ENCODE measurements at places on chromosomes 6 and 20.

DNA sequence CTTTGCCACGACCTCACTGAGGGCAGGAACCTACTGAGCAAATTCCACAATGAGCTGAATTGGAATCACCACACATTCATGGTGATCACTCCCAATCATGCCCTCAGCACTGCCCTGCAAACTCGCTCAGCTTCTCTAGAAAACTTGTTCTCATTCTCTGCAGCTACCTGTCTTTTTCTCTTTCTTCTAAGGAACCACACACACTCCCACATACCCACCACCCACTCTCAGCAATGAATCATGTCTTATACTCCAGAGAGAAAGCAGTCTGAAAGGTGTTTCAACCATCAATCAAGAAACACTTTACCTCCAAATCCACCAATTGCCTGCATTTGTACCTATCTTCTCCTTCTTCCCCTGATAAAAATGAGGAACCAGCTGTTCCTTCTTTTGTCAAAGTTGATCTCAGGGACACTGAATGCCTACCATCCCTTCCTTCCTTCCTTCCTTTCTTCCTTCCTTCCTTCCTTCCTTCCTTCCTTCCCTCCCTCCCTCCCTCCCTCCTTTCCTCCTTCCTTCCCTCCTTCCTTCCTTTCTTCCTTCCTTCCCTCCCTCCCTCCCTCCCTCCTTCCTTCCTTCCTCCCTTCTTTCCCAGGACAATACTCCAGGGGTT lies 84.6 kb upstream of the SGK1 start:
- DNase-seq = no peak

- no peak for DNase-seq
Observed at GRCh38 chr6:79421001-79421411, 116.2 kb downstream of the LCA5 start.

GRCh38 chr6:25961619-25962148 lies 918 bp upstream of the TRIM38 start:
- no peak for DNase-seq

DNA sequence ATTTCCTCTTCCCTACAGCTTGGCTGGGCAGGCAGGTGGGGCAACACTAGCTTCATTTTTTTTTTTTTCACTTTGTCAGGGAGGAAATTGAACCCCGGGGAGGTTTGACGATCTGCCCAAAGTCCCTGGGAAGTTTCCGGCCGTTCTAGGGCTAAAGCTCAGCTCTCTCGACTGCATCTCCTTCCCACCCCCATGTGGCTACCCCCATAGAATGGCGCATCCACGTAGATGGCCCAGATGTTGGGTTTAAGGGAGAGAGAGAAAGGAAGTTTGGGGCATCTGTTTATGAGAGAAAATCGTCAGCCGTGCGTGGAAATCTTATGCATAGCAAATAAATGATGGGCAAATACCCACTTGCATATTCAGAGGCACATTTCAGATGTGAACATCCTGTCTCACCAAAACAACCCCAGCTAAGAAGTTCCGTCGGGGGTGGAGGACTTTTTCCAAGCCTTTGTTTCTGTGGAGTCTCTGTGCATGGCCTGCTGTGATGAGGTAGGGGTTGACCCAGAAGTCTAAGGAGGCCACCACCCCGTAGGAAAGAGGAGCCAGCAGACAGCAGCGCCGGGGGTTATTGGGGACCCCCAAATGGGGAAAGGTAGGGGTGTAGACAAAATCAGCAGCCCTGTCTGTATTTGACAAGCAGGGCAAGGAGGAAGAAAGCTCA lies 40.5 kb upstream of the ZNF831 start:
- peak; percentile 49 for DNase-seq

GRCh38 chr20:23200914-23201313 lies 114.8 kb upstream of the CD93 start:
- no peak for DNase-seq

DNA sequence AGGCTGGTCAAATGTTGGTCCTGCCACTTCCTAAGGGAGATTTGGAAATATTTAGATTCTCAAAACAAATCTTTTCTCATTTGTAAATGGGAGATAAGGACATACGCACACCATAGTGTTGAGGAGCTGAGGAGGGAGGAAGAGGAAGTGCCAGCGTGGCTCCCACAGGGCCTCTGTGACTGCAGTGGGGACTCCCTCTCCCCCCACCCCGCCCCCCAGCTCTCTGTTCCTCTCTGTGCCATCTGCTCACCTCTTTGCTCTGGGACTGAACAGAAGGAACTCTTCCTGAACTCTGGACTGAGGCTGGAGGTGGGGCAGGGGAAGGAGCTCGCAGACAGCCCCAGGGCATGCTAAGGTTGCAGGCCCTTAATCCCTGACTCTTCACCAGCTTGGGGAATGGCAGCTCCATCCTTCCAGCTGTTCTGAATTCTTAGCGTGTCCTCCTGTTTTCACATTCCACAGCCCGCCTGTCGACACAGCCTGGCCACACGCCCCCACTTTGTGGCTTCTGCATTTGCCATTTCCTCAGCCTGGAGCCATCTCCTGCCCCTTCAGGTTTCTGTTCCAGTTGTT lies 11.4 kb downstream of the DDX27 start:
- no peak for DNase-seq

DNA sequence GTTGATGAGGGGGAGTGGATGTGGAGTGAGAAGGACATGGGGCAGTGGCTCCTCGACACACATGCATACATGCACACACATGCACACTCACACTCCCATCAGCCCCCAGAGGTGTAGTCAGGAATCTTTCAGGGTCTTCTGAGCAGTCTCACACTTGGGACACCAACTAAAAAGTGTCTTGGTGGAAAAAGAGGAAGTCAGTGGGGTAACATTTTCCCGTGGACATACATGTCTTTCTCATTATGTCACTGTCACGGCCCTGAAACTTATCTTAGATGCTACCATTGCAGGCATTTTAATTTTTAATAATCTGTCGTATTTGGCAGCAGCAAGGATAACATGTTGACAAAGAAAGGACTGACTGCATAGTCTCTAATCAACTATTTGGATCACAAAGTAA lies 261.1 kb downstream of the ADGRG6 start:
- no peak for DNase-seq

- DNase-seq = no peak
Observed at GRCh38 chr6:40825102-40825501, 213.9 kb downstream of the UNC5CL start.

- DNase-seq = no peak
Observed at GRCh38 chr6:169204167-169204566, 49.5 kb downstream of the THBS2 start.

- peak; percentile 69 for DNase-seq
Observed at GRCh38 chr20:21505810-21506530, 7.9 kb downstream of the NKX2-2 start.

DNA sequence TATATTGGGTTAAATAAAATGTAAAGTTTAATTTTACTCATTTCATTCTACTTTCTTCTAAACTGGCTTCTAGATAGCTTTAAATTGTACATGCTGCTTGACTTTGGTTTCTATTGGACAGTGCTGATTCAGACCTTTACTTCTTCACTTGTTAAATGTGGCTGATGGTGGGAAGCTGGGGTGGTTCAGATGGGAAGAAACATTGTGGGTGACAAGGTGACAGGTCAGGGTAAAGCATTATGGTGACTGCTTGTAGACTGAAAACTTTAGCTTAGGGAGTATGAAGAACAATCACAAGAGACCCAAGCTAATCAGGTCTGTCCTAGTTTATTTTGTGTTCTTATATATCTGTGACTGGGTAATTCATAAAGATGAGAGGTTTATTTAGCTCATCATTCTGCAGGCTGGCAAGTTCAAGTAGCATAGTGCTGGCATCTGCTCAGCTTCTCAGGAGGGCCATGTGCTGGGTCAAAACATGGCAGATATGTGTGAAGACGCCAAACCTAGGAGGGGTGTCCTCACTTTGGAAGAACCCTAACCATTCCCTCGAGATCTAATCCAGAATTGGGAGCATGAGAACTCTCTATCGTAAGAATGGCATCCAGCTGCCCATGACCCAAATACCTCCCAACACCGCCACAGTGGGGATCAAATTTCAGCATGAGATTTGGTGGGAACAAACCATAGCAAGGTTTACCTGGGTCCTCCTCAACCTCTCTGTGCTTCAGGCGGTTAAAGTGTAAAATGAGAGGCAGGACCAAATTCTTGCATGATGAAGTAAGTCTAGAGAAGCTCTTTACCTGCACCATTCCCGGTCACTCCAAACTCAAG lies 102.8 kb downstream of the FYN start:
- DNase-seq = no peak

DNA sequence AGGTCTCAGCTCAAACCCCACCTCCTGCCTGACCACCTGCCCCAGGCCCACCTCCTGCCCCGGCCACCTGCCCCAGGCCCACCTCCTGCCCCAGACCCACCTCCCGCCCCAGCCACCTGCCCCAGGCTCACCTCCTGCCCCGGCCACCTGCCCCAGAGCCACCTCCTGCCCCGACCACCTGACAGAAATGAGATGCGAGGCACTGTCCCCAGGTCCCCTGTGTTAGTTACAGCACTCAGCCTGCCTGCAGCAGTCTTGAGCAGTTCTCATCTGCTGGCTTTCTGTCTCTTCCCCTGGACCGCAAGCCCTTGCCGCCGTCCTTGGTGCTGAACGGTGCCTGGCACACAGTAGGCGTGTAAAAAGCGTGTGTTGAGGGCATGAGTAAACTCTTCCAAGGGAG lies 79.5 kb downstream of the CDH4 start:
- no peak for DNase-seq

GRCh38 chr20:60372822-60373221 lies 414.6 kb downstream of the CDH26 start:
- no peak for DNase-seq

- no peak for DNase-seq
Observed at GRCh38 chr20:60233018-60233630, 274.9 kb downstream of the CDH26 start.

DNA sequence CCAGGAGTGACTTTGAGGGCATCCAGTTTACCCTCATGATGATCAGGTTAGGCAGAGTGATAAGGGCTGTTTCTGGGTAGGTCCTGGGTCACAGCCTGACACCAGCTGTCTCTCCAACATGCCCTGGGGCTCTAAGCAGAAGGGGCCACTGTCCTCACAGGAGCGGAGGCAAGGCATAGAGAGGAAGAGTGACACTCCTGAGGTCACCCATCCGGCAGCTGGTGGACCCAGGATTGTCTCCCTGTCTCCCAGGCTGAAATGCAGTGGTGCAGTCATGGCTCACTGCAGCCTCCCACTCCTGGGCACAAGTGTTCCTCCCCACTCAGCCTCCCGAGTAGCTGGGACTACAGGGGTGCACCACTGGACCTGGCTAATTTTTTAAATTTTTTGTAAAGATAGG lies 12.0 kb downstream of the DLGAP4 start:
- no peak for DNase-seq

- no peak for DNase-seq
Observed at GRCh38 chr20:55977690-55978459, 27.4 kb downstream of the CBLN4 start.

- DNase-seq = peak; percentile 44
Observed at GRCh38 chr6:112086744-112087135, 542 bp downstream of the TUBE1 start.

GRCh38 chr6:167806061-167806700 lies 20.5 kb upstream of the AFDN start:
- no peak for DNase-seq

DNA sequence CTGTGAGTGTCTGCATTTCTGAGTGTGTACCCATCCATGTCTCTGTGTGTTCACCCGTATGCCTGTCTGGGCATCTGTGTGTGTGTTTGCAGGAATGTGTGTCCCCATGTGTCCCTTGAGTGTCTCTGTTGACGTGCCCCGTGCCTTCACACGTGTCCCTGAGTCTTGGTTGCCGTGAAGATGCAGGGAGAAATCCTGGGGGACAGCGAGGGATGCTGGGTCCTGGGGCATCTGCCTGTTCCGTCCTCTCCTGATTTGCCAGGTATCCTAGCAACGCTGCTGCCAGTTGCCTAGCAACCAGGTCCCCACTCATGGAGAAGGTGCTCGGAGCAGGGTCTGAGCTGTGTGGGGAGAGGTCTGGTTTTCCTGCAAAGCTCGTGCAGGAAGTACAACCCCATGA lies 6.0 kb upstream of the LKAAEAR1 start:
- no peak for DNase-seq

GRCh38 chr6:19880066-19880465 lies 42.9 kb downstream of the ID4 start:
- no peak for DNase-seq

- DNase-seq = no peak
Observed at GRCh38 chr6:16854986-16855385, 93.7 kb upstream of the ATXN1 start.

DNA sequence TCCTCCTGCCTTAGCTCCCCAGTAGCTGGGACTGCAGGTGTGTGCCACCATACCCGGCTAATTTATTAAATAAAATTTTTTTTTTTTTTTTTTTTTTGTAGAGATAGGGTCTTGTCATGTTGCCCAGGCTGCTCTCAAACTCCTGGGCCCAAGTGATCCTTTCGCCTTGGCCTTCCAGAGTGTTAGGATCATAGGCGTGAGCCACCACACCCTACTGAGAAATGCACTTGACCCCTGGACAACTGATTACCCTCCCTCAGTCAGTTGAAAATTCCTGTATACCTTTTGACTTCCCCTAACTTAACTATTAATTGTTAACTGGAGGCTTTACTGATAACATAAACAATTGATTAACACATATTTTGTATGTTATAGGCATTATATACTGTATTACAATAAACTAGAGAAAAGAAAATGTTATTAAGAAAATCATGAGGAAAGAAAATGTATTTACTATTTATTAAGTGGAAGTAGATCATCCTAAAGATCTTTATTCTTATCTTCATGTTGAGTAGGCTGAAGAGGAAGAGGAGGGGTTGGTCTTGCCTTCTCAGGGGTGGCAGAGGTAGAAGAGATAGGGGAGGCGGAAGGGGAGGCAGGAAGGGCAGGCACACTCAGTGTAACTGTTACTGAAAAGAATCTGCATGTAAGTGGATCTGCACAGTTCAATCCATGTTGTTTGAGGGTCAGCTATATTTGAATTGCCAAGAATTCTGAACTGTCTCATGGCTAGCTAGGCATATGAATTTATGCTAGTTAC lies 104.3 kb downstream of the FARS2 start:
- DNase-seq = no peak

DNA sequence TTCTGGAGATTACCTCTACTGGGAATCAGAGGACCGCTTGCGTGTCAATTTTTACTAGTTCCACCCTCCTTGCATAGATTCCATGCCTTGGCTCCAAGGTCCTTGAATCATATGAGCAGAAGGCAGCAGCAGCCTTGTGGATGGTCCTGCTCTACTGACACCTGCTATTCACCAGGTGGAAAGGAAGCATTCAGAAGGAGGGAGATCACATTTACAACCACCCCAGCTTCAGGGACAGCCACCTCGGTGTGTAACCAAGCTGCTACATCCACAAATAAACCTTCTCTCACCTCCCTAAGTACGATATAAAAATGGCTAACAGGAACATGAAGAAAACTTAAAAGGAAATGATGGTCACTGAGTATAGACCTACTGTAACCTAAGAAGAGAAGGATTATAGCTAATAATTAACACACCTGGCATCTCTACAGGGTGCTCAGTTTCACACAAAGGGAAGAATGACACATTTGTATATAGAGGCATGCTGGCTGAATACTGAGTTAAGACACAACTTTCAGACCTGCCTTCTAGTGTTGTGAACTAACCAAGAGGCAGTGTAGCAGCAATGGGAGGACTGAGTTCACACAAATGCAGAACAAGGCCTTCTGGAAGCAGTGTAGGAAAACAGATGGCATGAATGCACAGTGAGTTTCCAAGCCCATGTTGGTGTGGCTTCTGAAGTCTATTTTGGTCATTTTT lies 46.3 kb upstream of the SRPK1 start:
- DNase-seq = no peak

GRCh38 chr6:166708460-166708859 lies 81.4 kb upstream of the RPS6KA2 start:
- no peak for DNase-seq

- no peak for DNase-seq
Observed at GRCh38 chr6:77011929-77012545, 451.3 kb downstream of the HTR1B start.
